Activated CD4-positive, alpha-beta T cell treated with anti-CD3 and anti-CD28 coated beads, Interleukin-2, amount 10 ng/mL, durations not matched to agents 7 days and 5 days (primary cell): ENCODE measurements at places on chromosomes 4 and X. TPM values are rescaled to one million over a fixed set of nuclear protein-coding genes. Genes with fewer than 3 reads are reported as not detected.
A peak's percentile ranks its signal among the peaks of the same experiment; 100 is the strongest.

GRCh38 chr4:125322366-125322730, 7.6 kb downstream of the FAT4 start:
- no peak for DNase-seq

GRCh38 chr4:51851090-51851936, 8.4 kb downstream of the DCUN1D4 start:
- no peak for DNase-seq

DNA sequence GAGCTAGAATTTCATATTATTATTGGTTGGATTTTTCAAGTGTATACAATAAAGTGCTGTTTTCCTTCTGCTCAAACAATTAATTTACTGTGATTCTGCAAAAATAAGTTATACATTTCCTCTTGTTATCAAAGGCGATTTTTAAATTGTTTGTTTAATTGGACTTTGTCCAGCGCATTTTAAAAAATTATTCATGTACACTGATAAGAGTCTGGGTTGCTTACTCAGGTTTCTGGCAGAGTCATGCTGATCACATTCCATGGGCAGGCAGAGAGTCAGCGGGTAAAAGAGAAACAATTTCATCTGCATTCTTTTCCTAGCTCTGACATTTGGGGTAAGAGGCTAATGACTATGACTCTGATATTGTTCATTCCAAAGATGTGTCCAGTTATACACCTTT, 8.9 kb downstream of the FAT4 start:
- DNase-seq, result no peak

GRCh38 chrX:154532690-154533089, 14.0 kb downstream of the G6PD start:
- no peak for DNase-seq

- no peak for DNase-seq
Observed at GRCh38 chrX:99421796-99422195, 988.3 kb downstream of the PCDH19 start.

Gene SCML1
- 5.3 TPM for total RNA-seq

DNA sequence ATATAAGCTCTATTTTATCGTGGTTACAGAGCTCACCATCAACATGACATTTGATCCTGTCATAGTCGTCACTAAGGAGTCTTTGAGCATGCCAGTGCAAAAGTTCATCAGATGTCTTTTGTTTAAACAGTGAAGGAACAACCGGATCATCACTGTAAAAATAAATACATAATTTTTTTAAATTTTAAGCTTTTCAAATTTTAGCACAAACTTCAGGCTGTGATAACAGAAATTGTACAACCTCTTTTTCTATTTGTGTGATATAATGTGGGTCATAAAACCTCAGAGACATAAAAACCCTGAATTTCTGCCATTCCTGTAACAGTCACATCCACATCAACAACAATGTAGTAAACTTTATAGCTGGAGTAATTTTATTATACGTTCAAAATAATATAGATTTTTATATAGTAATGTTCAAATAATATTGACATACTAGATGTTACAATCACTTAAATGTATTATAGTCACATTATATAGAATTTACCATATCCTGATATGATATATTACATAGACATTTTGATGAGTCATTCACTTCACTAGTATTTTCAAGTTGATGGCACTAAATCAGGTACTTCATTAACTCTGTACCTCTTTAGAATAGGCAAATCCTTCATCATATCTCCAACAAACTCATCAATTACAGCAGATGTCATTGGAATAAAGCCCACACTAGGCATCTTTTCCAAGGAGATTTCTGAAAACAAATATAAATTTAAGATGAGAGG, 47.7 kb downstream of the DDX60L start:
- DNase-seq, result no peak

- DNase-seq, result peak; percentile 31
Observed at GRCh38 chrX:40172401-40173142, 74.8 kb upstream of the BCOR start.

DNA sequence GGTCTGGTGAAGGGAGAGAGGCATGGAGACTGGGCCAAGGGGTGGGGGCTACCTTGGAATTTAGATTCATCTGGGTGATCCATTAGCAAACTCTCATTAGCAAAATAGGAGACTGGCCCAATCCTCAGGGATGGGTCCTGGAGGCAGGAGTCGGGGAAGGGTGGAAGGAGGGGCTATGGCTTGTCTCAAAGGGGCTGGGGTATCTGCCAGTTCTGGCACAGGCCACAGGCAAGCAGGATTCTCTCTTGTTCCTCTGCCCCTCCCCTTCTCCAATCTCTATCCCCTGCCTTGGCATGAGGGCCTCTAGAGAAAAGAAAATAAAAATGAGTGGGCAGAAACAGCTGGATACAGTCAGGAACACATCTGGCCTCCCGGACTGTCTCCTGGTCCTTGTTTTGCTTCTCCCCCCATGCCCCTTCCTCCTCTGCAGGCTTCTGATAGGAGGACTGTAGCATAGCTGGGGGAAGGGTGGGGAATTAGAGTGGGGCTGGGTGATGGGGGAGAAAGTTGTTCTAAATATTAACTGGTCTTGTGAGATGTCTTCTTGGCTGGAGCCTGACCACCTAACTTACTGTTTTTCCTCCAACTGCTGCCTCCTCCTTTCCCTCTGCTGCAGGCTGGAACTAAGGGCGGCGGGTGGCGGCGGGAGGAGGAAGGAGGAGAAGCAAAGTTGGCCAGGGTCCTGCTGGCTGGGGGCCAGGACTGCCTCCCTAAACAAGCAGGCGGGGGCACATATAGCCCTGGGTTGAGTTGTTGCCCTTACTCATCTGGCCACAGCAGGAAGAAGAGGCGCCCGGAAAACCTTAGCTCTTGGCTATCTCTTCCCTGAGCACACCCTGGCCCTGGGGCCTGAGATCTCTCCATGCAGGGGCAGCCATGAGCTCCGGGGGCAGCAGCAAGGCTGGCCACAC, 53.3 kb upstream of the LAS1L start:
- no peak for DNase-seq

DNA sequence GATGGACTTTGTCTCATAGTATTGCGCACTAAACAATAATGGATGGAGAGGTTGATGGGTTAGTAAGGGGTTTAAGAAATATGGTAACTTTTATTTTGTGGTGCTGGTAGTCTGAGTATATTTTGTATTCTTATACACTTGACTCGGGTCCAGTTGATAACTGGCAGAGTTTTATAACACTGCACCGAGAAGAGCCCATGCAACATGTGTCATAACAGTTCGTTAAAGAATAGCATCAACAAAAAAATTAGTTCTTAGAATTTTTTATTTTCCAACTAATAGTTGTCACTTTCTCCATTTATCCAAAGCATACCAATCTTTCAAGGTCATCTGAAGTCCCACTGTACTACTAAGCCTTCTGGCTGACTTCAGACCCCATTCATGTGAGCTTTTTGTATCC, 175.1 kb downstream of the SOWAHB start:
- no peak for DNase-seq

- no peak for DNase-seq
Observed at GRCh38 chr4:158811704-158812103, 42.9 kb downstream of the FNIP2 start.

DNA sequence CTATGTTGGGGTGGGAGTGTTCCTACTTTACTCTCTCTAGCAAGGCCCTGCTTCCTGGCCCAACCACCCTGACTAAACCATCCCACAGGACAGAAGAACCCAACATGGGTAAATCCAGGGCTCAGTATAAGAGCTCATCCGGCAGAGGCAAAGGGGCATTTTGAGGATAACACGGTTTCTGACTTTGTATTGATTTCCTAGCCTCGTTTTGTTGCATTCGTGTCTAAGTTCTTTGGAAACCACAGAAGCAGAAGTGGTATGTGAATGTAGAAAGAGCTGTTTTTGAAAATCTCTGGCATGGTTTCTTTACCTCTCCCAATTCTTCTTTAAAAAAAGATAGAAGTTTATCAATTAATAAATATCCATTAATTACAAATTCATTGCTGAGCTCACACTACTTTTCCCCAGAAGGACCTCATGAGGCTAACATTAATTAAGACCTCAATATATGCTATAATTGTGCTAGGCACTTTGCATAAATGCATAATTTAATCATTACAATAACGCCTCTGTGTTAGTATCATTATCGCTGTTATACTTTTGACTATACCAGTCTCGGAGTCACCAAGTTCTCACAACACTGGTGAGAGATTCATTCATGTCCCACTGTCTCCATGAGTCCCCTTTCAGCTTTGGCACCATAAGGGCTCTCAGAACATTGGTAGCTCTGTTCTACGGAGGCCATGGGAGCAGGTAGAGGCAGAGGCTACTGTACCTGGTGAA, 5.8 kb upstream of the CLNK start:
- no peak for DNase-seq

Gene PDE6B
- 15.9 TPM for total RNA-seq

Gene TNMD
- total RNA-seq, result not detected

Gene CYLC1
- not detected for total RNA-seq

DNA sequence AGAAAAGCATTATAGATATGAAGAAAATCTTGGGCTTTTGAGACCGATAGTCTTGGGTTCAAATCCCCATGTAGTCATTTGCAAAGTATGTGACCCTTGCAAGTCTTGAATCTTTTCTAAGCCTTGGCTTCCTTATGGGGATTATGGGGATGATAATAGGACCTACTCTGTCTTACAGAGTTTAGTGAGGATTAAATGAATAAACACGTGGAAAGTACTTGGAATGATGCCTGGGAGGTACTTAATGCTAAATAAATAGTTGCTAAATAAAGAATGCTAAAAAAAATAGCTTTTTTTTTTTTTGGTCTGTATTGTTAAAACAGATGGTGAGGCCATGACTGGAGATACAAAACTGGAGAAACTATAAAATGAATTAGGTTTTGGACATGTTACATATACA, 292.7 kb downstream of the GPAT3 start:
- no peak for DNase-seq

- no peak for DNase-seq
Observed at GRCh38 chr4:59979061-59979460, 1221.1 kb upstream of the ADGRL3 start.

Gene PAGE2
- not detected for total RNA-seq

Gene FGF16
- not detected for total RNA-seq

- DNase-seq, result no peak
Observed at GRCh38 chrX:123771449-123772064, 38.7 kb upstream of the THOC2 start.

DNA sequence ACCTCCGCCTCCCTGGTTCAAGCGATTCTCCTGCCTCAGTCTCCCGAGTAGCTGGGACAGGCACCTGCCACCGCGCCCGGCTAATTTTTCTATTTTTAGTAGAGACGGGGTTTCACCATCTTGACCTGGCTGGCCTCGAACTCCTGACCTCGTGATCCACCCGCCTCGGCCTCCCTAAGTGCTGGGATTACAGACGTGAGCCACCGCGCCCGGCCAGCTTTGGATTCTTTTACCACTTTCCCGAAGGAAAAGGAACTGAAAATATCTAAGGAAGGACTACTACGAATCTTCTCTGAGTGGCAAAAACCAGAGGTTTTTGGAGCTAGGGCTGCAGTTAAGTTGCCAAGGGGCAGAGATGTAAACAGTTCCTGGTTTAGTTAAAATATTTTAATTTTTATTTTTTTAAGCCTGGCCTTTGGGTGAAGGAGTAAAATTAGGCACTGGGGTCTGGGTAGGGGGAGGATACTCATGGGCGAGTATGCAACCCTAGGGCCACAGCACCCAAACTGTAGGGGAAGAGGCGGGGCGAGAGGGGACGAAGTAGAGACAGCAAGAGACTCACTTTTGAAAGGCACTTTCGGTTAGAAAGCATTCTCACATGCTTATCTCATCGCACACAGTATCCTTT, 525 bp upstream of the CISD2 start:
- DNase-seq, result peak; percentile 25

Gene SPINK2
- 7.9 TPM for total RNA-seq

DNA sequence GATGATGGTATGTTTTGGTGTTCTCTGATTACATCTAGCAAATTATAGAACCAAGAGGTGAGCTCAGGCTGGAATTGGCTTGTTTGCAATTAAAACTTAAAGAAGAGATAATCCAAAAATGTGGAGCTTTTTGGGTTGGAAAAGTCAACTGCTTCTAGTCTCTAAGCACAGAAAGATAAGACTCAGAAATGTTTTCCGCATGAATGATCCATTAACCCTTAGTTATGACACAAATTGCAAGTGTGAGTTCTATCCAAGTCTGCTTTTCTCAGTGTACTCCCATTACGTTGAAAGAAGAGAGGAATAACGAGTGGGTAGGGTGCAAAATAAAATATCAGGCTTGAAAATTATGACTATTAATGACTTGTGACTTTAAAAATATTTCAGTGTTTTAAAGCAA, 38.5 kb downstream of the HPGD start:
- no peak for DNase-seq

Gene EMCN
- not detected for total RNA-seq

DNA sequence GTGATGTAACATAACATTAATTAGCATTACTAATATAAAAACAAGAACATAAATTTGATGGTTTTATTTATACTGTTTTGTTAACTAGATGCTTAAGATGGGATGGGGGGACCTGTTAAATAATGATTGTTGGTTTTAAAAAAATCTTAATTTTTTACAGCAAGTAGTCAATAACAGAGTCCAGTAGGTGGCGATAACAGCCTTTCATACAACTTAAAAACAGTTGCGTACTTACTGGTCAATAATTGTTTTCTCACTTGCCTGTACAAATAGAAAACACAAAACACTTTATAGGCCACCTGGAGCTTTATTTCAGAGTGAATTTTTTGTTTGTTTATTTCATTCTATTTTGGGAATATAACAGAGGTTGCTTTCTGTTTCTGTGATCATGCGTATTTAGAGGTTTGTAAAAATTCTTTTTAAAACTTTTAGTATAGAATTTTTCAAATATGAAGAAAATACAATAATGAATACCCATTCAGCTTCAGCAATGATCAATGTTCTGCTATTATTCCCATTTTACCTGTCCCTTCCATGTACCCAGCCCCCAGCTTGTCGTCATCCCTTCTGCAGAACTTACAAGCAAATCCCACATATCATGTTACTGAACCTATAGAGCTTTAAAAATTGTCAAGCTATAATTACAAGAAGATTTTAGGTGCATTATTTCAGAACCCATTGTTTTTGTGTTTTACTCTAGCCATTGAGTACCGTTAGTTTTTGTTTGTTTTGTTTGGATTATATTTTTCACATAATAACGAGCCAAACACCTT, 97.1 kb downstream of the MRPL1 start:
- DNase-seq, result peak; percentile 35

Gene MXRA5
- total RNA-seq, result not detected

DNA sequence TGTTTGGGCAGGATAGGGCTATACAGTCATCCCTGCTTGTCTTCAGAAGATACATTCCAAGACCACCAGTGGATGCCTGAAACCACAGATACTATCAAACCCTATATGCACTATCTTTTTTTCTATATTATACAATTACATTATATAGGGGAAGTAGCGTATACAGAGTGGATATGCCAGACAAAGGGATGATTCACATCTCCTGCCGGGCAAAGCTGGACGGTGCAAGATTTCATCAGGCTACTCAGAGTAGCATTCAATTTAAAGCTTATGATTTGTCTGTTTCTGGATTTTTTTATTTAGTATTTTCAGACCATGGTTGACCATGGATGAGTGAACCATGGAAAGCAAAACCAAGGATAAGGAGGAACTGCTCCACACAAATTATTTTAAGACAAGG, 7.0 kb upstream of the AMTN start:
- no peak for DNase-seq

- DNase-seq, result no peak
Observed at GRCh38 chrX:110089656-110090403, 86.9 kb downstream of the TMEM164 start.
